ENCODE measurements at places on chromosomes 7 and 10.

GRCh38 chr10:25820472-25820871 is 113.6 kb upstream of the MYO3A start:
- no peak for DNase-seq

GRCh38 chr7:158113321-158114025 is 474.1 kb downstream of the PTPRN2 start:
- DNase-seq, result no peak

DNA sequence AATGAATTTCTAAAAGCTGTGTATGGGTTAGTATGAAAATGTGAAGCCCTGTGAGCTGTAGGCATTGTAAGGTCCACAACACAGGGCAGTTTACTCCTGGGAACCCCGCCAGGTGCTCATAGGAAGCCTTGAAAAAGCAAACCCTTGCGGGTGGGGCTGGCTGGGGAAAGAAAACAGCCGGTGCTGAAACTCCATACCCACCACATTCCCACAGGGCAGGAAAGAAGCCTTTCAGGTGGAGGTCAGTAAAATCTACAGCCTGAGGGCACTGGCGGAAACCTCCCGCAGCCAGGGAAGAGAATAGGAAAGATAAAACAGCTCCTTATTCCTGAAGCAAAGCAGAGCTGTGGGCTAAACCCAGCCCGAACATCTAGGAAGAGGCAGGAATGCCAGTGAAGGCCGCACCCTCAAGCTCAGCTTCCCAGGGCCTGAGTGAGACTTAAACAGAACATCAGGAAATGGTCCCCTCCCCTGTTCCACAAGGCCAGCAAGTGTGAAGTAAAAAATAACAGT is 34.7 kb downstream of the PODXL start:
- no peak for DNase-seq

DNA sequence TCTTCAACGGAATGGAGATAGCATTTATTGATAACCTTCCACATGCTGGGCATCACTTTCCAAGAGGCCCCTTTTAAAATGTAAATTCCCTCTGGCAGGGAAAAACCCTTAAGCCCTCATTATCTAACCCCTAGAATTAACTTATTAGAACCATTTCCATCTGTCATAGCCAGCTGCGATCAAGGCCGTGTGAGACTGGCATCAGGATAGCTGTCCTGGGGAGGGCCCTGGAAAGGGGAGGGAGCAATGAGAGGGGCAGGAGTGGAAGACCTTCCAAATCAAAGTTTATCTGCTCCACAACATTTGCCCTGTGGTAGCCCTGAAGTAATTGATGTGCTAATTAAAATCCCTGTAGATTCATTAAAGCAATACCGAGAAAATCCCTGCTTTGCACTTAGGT is 45.0 kb upstream of the JAZF1 start:
- DNase-seq, result no peak

DNA sequence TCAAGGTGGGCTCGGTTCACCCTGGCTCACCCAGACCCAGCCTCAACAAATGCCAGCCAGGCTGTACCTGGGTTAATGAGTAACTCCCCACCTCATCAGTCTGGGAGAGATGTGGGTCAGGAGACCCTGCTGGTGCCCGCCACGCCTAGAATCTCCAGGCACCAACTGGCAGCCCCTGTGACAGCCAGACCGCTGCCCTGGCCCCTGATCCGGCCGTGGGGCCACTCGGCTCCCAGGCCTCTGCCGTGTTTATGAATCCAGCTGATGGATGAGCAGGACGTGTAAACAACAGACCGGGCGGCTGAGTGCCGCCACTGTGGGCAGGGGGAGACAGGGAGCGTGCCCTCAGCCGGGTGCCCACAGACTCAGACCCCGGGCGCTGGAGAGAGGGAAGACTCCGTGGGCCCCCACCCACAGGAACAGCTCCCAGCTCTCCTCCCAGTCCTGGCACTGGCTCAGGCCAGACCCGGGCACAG is 34.0 kb upstream of the PDGFA start:
- DNase-seq, result no peak

- DNase-seq, result no peak
Observed at GRCh38 chr10:13719425-13719824, 132.7 kb downstream of the PRPF18 start.

GRCh38 chr7:78178319-78178718 is 379.7 kb downstream of the PHTF2 start:
- no peak for DNase-seq

- peak; percentile 9 for DNase-seq
Observed at GRCh38 chr10:24723386-24723787, 300 bp downstream of the ARHGAP21 start.

DNA sequence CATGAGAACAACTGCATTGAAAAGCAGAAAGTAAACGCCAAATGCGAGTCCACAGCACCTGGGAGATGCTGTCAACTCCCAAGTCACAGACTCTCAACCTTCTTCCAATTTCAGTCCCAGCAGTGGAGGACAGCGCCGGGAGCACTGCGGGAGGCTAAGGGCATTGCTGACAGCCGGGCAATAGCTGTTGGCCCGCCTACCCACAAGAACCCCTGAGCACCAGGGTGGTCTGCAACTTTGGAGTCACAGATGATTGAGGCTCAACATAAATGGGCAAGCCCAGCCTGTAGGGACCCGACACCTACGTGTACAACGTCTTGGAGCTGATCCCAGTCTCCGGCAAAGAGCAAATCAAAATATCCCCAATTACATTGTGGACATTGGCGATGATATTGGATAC is 262.9 kb downstream of the TCERG1L start:
- no peak for DNase-seq

- DNase-seq, result no peak
Observed at GRCh38 chr7:73966941-73967831, 60.8 kb upstream of the ELN start.

DNA sequence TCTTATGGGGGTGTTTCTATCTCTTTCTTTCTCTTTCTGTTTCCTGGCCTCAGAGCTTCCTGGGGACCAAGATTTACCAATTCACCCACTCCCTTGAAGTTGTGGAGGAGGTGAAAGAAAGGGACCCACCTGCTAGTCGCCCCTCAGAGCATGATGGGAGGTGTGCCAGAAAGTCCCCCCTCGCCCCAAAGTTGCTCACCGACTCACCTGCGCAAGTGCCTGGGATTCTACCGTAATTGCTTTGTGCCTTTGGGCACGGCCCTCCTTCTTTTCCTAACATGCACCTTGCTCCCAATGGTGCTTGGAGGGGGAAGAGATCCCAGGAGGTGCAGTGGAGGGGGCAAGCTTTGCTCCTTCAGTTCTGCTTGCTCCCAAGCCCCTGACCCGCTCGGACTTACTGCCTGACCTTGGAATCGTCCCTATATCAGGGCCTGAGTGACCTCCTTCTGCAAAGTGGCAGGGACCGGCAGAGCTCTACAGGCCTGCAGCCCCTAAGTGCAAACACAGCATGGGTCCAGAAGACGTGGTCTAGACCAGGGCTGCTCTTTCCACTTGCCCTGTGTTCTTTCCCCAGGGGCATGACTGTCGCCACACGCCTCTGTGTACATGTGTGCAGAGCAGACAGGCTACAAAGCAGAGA is 12.2 kb downstream of the AQP1 start:
- DNase-seq, result no peak

DNA sequence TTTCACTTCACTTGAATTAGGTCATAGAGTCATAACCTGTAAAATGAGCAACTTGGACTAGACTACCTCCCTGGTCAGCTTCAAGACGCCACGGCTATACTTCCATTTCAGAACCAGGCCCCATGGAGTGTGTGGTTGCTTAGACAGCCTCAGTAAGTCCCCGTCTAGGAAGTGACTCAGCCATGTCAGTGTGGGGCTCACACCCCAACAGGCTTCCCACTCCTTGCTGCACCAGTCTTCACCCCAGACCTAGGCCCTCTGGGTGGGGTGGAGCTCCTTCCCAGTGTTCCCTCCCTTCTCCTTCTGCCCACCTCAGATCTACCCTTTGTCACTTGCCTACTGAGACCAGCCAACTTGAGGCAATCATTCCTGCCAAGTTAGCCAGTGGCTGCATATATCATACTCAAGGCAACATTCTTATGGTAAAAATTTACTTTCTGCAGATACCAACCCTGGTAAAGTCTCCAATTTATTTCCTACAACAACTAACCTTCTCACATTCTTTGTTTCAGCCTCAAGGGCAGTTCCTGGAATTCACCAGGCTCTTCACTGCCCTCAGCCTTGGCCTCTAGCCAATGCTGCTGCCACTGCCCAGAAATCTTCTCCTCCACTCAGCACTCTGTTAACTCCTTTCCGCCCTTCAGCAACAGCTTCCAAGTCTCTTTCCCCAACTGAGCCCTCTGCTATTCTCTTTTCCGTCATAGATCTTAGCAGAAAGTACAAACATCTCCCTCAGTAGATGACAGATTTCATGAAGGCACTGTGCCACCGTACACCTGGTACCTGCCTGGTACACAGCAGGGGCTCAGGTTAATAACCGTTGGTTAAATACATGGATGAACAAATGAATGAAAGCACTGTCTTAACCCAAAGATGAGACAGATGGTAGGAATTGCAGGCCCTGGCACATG is 31.3 kb upstream of the ZNRF2 start:
- DNase-seq, result no peak

DNA sequence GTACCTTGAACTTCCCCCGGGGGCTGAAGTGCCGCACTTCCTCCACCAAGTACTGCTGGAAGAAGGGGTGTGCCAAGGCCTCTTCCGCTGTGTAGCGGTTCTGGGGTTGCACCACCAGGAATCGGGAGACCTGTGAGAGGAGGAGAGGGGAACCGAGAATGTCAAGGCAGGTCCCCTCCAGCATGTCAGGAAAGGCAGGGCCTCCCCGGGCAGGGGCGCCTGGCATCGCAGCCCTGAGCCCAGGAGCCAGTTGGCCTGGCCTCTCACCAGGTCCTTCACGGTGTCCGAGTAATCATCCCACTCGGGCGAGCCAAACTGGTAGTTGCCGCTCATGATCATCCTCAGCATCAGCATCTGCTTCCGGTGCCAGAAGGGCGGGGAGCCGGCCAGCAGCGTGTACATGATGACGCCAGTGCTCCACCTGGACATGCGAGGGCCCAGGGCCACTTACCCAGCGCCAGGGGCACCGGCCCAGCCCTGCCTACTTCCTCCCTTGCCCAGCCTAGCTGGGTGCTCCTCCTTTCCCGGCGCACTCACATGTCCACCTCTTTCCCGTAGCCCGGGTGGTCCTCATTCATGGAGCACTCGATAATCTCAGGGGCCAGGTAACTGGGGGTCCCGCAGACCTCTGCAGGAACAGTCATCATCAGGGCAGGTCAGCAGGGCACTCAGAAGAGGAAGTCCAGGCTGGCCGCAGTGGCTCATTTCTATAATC is 11.0 kb downstream of the PHKG1 start:
- no peak for DNase-seq

DNA sequence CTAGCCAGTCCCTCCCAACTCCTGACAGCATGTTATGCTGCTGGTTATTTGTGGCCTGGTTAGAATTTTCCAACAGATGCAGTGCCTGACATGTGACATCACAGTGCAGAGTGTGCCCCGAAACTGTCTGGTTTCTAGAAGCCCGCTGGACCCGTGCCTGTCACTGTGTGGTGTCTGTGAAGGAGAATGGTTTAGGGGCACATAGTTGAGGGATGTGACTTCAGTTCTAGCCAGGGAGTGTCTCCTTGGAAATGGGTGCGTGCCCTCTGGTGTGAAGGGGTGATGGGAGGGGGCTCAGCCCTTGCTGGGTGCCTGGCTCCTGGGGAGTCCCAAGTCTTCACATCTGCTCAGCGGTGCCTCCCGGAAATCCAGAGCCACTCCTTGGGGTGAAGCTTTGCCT is 303.6 kb downstream of the GLRX3 start:
- no peak for DNase-seq

GRCh38 chr10:89589101-89589720 is 53.8 kb upstream of the SLC16A12 start:
- no peak for DNase-seq

- no peak for DNase-seq
Observed at GRCh38 chr7:98733036-98733435, 116.0 kb downstream of the NPTX2 start.

DNA sequence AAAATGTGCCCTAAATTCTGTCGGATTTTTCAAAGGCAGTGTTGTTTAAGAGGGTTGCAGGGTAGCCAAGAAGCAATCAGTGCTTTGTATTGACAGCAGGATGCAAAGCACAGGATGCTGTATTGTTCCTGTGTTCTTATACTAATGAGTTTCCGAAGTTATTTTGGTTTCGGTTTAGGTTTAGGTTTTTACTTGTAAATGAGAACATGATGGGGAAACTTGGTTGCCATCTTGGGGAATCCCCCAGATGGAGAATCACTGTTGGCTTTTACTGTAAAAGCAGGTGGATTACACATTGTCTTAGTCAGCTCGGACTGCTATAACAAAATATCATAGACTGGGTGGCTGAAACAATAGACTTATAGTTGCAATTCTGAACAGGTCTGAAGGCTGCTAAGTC is 72.1 kb downstream of the INHBA start:
- no peak for DNase-seq

DNA sequence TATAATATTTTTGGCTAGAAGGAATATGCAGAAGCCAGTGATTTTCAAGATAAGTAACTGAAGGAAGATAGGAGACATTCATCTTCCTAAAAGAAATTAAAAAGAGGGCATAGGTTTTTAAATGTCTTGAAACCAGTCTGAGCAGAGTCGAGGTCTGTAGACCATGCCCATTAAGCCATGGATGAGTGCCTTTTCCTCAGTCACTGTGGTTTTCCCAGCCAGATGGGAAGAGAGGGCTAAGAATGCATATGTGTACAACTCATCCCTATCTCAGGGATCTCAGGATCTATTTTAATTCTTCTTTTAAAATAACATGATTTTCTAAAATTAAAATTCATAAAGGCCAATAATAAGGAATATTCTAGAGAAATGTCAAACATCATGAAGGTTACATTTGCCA is 112.8 kb downstream of the PPP1R3A start:
- DNase-seq, result no peak

GRCh38 chr10:43961523-43962345 is 313.1 kb upstream of the ZNF32 start:
- DNase-seq, result no peak

GRCh38 chr7:43248961-43249822 is 136.7 kb downstream of the HECW1 start:
- no peak for DNase-seq

DNA sequence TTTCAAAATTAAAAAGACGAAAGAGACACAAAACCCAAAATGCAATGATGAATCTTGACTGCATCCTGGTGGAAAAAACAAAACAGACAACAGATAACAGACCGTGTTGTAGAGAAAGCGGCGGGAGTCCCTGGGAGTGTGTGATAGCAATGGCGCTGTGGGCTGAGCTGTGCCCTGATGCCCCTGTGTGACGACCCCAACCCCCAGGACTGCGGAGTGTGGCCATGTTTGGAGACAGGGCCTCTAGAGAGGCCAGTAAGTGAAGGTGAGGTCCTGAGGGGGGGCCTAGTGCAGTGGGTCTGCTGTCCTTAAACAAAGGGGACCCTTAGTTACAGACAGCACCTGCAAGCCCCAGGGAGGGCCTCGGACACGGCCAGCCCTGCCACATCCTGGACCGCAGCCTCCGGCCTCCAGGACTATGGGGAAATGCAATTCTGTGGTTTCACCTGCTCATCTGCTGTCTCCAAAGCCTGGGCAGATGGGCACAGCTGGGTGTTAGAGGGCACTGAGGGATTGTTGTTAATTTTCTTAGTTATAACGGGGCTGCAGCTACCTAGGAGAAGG is 277.7 kb downstream of the DNAJB6 start:
- no peak for DNase-seq

- DNase-seq, result no peak
Observed at GRCh38 chr7:3028071-3028757, 15.5 kb downstream of the CARD11 start.

GRCh38 chr10:49296836-49297235 is 2.1 kb upstream of the C10orf71 start:
- no peak for DNase-seq

- DNase-seq, result no peak
Observed at GRCh38 chr7:157430721-157431120, 93.9 kb downstream of the DNAJB6 start.

Measured in effector memory CD4-positive, alpha-beta T cell (primary cell).